IMR-90 (cell line): ENCODE measurements at places on chromosomes 13 and 19. TPM values are rescaled to one million over a fixed set of nuclear protein-coding genes. Genes with fewer than 3 reads are reported as not detected.
A peak's percentile ranks its signal among the peaks of the same experiment; 100 is the strongest.

Gene TMEM145
- under 0.01 and 2.5 TPM in 2 replicates for total RNA-seq

Gene PGLYRP1
- total RNA-seq: not detected in 2 replicates

Gene KLF5
- total RNA-seq: 4.4 and 5.4 TPM in 2 replicates

DNA sequence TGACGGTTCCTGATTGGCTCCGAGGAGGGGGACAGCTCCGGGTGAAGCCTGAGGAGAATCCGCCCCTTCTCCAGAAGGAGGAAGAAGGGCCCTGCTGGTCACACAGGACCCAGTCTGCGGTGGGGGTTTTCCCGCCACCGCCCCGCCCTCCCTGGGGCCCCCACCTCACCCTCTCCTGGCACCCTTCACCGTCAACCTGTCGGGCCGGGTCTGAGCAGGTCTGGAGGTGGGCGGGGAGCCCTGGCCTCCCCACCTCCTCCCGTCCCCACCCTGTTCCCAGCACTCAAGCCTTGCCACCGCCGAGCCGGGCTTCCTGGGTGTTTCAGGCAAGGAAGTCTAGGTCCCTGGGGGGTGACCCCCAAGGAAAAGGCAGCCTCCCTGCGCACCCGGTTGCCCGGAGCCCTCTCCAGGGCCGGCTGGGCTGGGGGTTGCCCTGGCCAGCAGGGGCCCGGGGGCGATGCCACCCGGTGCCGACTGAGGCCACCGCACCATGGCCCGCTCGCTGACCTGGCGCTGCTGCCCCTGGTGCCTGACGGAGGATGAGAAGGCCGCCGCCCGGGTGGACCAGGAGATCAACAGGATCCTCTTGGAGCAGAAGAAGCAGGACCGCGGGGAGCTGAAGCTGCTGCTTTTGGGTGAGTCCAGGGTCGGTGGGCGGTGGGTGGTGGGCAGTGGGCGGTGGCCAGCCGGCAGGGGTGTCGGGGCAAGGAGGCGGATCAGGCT is at the start of gene GNA15:
Gene GNA15, plus strand, starts transcription at position 73 of the 723 bp plus-strand sequence. Its CDS starts 418 bp downstream, at position 491.
- no peak for DNase-seq

DNA sequence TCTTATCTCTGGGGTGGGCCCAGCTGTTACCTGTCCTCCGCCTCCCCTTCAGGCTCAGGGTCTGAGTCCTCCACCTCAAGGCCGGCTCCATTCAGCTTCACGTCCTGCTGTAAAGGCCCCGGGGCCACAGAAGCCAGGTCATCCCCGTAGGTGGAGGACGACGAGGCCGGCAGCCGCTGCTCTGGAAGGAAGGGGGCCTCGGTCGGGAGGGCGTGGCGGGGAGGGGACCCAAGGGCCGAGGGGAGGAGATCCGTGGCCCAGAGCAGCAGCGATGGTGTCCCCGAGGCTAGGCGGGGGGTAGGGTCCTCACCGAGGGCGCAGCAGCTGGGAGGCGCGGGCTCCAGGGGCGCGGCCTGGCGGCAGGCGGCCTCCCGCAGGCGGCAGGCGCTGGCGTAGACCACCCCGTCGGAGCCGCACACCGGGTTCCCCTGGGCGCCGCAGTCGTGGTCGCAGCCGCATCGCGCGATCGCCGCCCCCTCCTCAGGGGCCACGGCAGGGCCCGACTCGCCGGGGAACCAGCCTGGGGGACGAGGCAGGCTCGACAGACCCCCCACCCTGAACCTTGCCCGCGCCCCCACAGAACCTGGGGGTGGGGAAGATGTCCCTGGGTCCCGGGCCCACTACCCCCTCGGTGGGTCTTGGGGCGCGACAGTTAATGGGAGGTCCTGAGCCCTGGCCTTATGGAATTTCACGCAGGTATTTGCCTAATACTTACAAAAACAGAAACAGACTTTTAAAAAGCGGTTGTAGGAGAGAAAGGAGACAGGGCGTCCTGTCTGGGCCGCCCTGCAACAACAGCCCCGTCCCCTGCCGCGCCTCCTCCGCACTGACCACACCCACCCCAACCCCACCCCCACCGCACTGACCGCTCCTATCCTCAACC is 7.6 kb downstream of the F2RL3 start:
- no peak for DNase-seq

DNA sequence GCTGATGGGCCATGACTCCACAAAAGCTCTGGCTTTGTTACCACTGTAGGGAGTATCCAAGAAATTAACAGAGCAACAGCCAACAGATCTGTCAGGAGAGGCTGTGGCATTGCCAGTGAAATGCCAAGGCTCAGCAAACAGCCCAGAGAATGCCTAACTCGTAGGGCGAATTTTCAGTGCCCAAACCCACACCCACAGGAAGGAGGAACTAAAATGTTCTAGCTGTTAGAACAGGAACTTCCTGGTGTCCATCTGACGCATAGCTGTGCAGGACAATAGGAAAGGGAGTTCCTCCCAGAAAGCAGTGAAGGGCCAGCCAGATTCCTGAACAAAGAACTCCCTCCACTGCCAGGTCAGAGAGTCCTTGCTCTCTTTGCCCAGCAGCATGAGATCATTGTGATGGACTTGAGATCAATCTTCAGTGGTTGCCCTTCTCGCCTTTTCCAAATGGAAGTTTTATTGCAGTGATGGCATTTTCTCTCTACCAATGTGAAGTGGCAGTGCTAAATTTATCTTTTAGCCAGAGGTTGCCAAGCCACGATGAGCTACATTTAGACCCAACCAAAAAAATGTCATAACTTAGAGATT is 224.2 kb upstream of the STARD13 start:
- no peak for DNase-seq

DNA sequence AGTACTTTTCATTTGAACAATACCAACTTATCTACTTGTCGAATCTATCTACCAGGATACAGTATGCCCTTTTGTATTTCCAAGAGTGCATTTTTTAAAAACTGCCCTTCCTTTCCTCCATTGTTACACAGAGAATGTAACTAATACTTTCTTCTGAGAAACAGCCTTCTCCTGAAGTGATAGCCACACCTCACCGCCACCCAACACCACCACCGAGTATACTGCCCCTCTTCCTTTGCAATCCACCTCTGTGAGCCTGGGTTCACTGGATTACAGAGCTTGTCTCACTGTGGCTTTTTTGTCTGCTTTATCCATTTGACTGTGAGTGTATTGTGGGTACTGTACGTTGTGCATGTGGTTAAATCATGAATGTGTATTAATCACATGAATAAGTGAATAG is 305.4 kb downstream of the KLF12 start:
- no peak for DNase-seq

GRCh38 chr19:47511681-47512080 is 3.2 kb downstream of the NAPA start:
- DNase-seq: peak; percentile 61

DNA sequence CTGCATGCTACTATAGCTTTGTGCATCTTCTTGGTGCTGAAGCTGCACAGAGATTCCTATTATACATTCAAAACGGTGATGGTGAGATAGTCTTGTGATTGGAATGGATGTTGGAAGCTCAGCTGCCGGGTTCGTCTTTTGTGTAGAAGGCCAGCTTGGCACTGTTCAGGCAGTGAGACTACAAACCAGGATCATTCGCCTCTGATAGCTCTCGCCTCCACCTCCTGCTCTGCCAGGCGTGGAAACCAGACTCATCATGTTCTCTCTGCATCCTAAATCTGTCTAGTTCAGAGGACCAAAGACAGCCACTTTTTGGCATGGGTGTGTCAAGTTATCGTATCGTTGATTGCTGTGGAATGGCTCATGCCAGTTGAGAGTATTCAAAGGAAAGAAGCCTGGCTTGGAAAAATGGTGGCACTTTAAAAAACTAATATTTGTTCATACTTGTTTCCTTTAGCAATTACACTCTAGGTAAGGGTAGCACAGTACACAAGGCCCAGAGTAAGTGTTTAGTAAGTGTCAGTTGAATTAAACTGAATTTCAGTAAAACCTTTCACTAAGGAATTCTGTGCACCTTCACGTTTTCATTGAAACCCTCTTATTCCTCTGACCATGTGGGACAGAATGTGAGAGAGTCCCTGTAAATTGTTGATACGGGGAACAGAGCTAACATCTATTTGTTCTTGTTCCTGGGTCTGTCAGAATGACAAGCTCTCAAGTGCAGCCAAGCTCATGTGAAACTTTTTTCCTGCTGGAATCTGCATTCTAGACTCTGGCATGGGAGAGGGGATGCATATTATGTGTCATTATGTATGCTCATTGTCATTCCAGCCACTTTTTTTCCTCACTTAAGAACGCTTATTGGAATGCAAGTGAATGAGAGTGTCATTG is 69.8 kb downstream of the DPY19L3 start:
- DNase-seq: no peak

- DNase-seq: no peak
These were observed 1.3 kb upstream of the TEX30 start for GRCh38 chr13:102774591-102775520.

- DNase-seq: no peak
These were observed 83.8 kb downstream of the GJA3 start for GRCh38 chr13:20077086-20077485.

DNA sequence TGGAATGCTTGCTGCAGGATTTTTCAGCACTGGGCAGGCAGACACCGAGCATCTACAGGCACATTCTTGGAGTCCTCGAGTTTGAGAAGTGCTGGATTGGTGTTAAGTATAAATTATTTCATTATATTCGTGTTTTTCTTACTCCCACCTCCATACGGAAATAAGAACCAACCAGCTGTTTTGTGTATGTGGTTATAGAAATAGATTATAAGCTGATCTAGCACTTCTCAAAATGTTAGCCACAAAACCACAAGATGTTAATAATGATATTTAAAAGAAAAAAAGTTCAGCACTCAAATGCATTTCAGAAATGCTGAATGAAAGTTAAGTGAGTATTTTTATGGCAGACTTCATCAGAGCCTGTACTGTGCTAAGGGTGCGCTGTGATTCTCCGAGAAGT is 24.0 kb upstream of the TEX29 start:
- no peak for DNase-seq

DNA sequence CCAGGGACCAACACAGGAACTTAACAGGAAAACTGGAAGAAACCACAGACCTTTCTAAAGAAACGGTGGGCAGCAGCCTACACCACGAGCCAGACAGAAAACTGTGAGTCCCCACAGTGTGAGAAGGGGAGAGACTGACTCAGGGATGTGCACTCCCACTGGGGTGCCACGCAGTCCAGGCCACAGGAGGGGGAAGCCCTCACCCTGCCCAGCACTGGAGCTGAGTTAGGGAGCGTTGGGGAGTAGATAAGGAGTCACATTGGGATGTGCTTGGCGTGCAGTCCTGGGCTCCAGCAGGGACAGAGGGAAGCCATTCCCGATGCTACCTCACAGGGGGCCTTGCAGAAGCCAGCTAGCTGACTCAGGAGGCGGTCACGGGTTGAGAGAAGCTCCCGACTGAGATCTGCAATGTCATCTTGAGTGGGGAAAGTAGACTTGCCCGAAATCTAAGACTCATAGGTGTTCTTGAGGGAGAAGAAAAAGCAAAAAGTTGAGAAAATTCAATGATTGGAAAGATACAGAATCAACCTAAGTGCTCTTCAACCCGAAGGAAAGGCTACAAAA is 17.3 kb downstream of the SIGLEC8 start:
- no peak for DNase-seq

DNA sequence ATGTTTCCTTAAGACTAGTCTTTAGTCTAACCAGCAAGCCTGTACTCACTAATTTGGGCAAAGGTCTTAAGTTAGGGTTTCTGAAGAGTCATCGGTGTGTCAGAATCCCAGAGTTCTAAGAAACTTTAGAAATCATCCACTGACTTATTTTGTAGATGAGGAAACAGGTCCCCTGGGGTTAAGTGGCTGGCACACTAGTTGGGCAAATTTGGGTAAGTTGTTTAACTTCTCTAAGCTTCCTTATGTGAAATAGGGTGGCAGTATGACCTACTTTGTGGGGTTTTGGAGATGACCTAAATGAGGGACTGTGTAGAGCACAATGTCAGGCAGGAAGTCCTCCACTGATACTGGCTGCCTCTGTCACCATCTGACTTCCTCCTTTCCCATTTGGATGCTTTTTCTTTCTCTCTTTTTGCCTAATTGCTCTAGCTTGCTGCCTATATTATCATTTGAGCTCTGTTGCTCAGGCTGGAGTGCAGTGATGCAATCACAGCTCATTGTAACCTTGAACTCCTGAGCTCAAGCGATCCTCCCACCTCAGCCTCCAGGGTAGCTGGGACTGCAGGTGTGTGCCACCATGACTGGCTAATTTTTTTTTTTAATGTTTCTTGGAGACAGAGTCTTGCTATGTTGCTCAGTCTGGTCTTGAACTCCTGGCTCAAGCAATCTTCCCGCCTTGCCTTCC is 2.3 kb downstream of the ADGRE3 start:
- no peak for DNase-seq

DNA sequence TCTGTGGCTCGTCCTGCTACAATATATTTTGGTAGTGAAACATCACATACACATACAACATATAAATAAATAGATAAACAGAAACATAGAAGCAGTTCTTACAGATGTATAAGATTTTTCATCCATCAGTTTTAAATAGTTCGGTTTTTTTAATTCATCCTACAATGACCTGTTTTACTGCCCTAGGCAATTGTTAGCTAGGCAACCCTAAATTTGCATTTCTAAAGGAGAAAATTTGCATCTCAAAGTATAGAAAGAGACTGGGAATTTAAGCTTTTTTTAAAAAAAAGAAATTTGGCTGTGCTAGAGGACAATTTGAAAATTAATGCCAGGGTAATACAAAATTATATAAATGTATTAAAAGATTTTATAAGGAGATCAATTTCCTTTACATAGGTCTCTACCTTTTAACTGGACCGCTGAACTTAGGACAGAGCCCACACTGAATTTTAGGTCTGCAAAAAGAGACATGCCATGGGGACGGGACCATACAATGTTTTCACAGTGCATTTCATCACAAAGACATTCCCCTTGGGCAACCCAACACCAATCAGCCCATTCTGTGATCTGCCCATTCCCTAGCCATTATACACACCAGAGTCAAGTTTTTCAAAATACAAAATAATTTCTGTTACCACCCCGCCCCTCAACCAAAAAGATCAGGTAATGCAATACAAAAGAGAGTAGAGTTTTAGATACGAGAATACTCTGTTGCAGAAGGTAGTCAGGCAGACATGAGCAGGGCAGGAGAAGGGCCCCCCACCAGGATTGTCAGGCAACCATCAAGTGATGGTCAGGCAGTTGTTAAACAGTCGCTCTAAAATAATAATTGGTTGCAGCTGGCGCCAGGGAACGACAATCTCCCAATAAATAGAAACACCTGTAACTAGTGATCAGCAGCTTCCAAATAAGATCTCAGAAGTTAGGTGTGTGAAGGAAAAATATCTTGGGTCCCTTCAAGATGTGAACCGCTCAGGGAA is 299.7 kb upstream of the SGCG start:
- DNase-seq: no peak

GRCh38 chr13:51745243-51745642 is 58.7 kb downstream of the DHRS12 start:
- DNase-seq: no peak

DNA sequence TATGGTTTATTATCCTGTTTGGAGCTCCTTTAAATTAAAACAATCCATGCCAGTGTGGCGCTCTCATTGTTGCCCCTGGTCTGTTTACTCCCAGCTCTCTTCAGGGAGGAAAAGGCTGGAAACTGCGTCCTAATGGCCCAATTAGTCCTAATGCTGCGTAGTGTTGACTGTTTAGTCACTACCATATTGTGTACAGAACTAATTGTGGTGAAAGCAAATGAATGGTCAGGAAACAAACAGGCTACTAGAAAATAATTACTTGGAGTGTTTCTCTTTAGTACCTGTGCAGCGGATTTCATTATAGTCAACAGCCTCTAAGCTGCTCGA is 54.5 kb upstream of the MTIF3 start:
- DNase-seq: no peak
